ENCODE measurements at places on chromosomes 5 and 9. TPM values are rescaled to one million over a fixed set of nuclear protein-coding genes. Genes with fewer than 3 reads are reported as not detected.

DNA sequence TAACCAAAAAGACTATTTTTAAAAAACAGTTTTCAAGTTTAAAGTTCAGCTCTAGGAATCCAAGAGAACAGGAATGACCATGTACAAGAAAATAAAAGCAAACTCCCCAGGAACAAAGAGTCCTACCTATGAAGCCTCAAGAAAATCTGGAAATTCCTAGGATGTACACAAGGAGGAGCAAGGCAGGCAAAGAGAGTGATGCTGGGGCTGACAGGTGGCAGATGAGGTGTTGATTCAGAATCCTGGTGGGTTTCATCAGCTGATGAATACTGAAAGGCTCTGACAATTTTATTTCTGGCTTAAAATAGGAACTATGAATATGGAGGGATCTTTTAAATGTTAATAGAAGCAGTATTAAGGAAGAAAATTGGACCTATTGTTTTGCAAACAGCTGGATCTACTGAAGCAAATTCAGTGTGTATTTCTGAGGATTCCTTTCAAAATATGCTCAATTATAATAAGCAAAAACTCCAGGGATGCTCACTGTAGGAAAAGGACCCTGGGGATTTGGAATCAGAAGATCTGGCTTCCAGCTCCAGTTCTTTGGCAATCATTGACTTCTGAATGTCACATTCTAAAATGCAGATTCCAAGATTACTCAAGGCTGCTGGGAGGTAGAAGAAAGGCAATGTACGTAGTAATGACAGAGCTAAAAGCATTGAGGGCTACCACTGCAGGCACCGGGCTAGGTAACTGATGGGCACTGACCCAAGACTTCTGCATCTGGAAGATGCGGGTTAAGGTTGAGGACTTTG lies 28.0 kb upstream of the SH3RF2 start:
- H3K27me3 ChIP-seq = peaks cover 5% of the 10 kb centered on the region
- H3K4me3 ChIP-seq = no peak overlapping the region

- no peak overlapping the region for H3K4me3 ChIP-seq
- H3K27me3 ChIP-seq = peaks cover 8% of the 10 kb centered on the region
- H3K27ac ChIP-seq = no peak overlapping the region
- no peaks in the 10 kb centered on the region for H3K36me3 ChIP-seq
- no peak for DNase-seq
Observed at GRCh38 chr9:115604831-115605483, 487.0 kb upstream of the TNC start.

- H3K27ac ChIP-seq = no peak overlapping the region
- H3K27me3 ChIP-seq = no peaks in the 10 kb centered on the region
- H3K4me3 ChIP-seq = no peak overlapping the region
- no peak for DNase-seq
Observed at GRCh38 chr9:82940376-82940775, 122.6 kb downstream of the RASEF start.

- H3K4me3 ChIP-seq = no peak overlapping the region
- no peaks in the 10 kb centered on the region for H3K4me1 ChIP-seq
- H3K27me3 ChIP-seq = no peaks in the 10 kb centered on the region
- no peak overlapping the region for H3K27ac ChIP-seq
Observed at GRCh38 chr9:68872026-68872501, 141.8 kb downstream of the PRKACG start.

DNA sequence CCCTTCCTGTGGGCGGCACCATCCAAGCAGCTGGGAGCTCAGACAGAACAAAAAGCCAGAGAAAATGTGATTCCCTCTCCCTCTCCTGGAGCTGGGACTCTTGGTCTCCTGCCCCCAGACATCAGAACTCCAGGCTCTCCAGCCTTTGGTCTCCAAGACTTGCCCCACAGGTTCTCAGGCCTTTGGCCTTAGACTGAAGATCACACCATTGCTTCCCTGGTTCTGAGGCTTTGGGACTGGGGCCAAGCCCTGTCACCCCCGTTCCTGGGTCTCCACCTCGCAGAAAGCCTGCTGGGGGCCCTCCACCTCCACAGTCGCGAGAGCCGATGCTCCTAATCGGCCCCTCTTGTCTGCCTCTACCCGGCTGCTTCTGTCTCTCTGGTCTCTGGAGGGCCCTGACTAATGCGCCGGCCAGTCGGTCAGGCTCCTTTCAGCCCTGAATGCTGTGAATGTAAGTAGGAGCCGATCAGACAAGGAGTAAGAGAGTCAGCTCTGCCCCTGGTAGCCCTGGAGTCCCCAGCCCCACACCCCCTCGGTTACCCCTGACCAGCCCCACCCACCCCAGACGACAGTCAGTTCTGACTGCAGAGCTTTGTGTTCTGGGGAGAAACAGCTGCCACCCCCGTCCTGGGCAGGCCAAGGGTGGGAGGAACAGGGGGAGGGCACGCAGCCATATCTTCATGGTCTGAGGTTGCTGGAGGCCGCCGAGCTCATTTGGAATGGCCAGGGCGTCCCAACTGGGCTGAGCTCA lies 57.5 kb downstream of the VAV2 start:
- H3K27me3 ChIP-seq = no peaks in the 10 kb centered on the region
- DNase-seq = no peak
- no peak overlapping the region for H3K27ac ChIP-seq
- H3K4me1 ChIP-seq = no peaks in the 10 kb centered on the region

Gene ACTBL2
- not detected for total RNA-seq

DNA sequence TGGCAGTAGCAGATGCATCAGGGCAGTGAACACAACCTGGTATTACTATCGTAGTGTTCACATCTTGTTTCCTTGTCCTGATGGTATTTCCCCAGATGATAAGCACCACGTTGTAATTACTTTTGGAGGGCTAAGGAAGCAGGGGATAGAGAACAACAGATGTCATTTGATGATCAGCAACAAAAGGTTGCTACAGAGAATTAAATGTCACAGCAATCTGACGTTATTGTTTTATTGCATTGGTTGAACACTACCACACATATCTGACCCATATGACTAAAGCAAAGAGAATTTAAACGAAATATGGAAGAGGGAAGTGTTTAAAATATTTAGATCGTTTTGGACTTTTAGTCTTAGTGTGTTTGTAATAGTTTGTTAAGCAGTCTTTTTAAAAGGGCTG lies 408.3 kb downstream of the SH3GL2 start:
- H3K27ac ChIP-seq = no peak overlapping the region
- H3K27me3 ChIP-seq = no peaks in the 10 kb centered on the region
- no peak for DNase-seq
- H3K36me3 ChIP-seq = no peaks in the 10 kb centered on the region
- no peak overlapping the region for H3K4me3 ChIP-seq

DNA sequence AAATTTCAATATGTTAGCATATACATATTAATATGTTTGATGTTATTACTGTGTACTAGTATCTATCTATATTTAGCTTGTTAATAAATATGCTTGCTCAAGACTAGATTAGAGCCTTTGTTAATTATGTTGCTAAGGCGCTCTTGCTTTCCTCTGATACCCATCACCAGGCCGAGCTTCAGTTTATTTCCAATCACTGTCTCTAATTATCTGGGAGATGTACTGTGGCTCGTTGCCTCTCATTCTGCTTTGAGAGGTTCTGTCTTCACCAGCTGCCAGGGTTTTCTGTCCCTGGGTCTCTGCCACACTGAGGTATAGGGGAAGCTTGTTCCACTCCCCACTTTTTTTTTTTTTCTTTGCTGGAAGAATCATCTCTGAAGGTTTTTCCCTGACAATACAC lies 21.0 kb upstream of the TAF11L2 start:
- no peak overlapping the region for H3K4me3 ChIP-seq
- no peak for DNase-seq
- H3K36me3 ChIP-seq = no peaks in the 10 kb centered on the region
- H3K4me1 ChIP-seq = no peaks in the 10 kb centered on the region
- H3K27me3 ChIP-seq = no peaks in the 10 kb centered on the region

Measured in activated CD4-positive, alpha-beta memory T cell treated with anti-CD3 and anti-CD28 coated beads for 36 hours (primary cell).